SJSA1 (cell line): ENCODE measurements at places on chromosomes 16 and 17. TPM values are rescaled to one million over a fixed set of nuclear protein-coding genes. Genes with fewer than 3 reads are reported as not detected.
A peak's percentile ranks its signal among the peaks of the same experiment; 100 is the strongest.

The AHSP gene
- not detected in 2 replicates for total RNA-seq

The PNMT gene
- not detected in 2 replicates for total RNA-seq

The SERPINF2 gene
- not detected in 2 replicates for total RNA-seq

DNA sequence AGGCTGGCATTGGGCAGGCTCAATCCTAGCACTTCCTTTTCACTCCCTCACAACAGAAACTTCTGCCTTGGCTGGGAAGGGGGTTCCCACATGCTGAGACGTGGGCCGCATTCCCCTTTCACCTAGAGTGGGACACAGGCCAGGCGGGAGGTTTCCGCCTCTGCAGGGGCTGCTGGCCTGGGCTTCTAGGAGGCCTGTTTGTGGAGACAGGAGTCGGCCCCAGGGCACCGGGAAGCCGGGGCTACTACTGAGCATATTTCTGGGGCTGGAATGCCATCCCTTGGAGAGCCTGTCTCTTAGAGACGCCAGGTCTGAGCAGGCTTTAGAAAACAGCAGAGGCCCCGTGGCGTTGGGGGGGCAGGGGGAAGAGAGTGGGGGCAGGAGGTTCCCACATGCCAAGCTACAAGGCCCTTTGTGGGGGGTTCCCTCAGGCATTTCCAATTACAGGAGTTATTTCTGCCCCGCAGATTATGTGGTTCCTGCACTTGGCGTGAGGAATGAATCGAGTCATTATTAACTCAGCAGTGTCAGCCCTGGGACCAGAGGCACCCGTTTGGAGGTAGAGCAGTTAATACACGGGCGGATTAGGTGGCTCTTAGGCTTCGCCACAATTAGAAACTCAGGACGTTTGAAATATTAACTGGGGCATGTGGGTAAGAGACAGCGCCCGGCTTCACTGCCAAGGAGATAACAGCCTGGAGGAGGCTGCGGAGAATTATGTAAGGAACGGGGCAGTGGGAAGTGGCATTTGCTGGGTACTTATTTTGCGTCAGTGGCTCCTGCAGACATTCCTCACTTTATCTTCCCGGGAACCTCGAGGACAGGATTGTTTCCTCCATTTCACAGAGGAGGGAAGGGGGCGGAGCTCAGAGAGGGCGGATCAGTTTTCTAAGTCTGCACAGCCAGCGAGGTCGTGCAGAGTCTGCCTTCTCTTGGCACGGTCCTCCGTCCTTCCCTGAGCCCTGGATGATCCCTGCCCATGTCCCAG, 162.5 kb downstream of the MAF start:
- H3K4me1 ChIP-seq = no peaks in the 10 kb centered on the region
- no peaks in the 10 kb centered on the region for H3K27me3 ChIP-seq
- DNase-seq = no peak
- H3K27ac ChIP-seq = no peak overlapping the region
- no peaks in the 10 kb centered on the region for H3K36me3 ChIP-seq

- no peak for DNase-seq
- H3K4me3 ChIP-seq = no peak overlapping the region
- no peaks in the 10 kb centered on the region for H3K36me3 ChIP-seq
- H3K27me3 ChIP-seq = no peaks in the 10 kb centered on the region
Measured at GRCh38 chr16:35868630-35869029, 2409.2 kb downstream of the TP53TG3F start.

DNA sequence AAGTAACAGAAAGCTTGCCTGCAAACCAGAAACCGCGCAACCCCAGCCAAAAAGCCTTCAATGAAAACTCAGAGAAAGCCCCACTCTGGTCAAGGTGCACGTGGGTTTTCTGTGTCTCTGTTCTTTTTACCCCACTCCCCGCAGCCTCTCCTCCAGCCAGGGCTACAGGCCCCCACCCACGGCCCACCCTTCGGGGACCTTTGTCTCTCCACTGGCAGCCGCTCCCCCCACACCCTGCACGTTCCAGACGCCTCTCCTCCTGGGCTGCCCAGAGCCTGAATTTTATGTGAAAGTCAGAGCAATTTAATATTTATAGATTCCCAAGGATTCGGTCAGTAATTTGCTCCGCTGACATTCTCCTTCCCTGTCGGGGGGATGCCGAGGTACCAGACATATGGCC, 24.2 kb downstream of the MRM3 start:
- H3K27me3 ChIP-seq = no peaks in the 10 kb centered on the region
- H3K36me3 ChIP-seq = peaks cover 8% of the 10 kb centered on the region; the same call in 1 of the 2 replicates
- DNase-seq = no peak
- H3K27ac ChIP-seq = no peak overlapping the region
- H3K4me1 ChIP-seq = peaks cover 11% of the 10 kb centered on the region
- H3K4me3 ChIP-seq = no peak overlapping the region

GRCh38 chr16:47320546-47321310, 140.1 kb downstream of the ITFG1 start:
- H3K4me3 ChIP-seq = no peak overlapping the region
- DNase-seq = no peak
- H3K4me1 ChIP-seq = no peaks in the 10 kb centered on the region

- H3K36me3 ChIP-seq = no peaks in the 10 kb centered on the region
- H3K4me1 ChIP-seq = no peaks in the 10 kb centered on the region
- H3K27ac ChIP-seq = no peak overlapping the region
- no peaks in the 10 kb centered on the region for H3K27me3 ChIP-seq
- no peak overlapping the region for H3K4me3 ChIP-seq
Measured at GRCh38 chr17:33039874-33040273, 48.2 kb downstream of the SPACA3 start.

DNA sequence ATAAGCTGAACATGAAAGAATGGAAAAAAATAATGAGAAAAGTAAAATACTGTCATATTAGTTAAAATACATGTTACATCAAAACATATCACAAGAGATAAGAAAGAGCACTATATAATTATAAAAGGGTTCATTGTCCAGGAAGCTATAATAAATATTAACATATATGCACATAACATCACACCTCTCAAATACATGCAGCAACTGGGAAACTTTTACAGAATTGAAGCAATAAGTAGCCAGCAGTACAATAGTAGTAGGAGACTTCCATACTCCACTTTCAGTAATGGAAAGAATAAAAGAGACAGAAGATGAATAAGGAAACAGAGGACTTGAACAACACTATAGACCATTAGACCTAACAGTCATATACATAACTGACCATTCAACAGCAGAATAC, 90.4 kb downstream of the AHSP start:
- no peaks in the 10 kb centered on the region for H3K27me3 ChIP-seq
- no peak for DNase-seq
- H3K36me3 ChIP-seq = no peaks in the 10 kb centered on the region
- no peak overlapping the region for H3K27ac ChIP-seq

- H3K4me3 ChIP-seq = no peak overlapping the region
- DNase-seq = no peak
- H3K27ac ChIP-seq = no peak overlapping the region
- peaks cover 46% of the 10 kb centered on the region for H3K36me3 ChIP-seq
- no peaks in the 10 kb centered on the region for H3K27me3 ChIP-seq
Measured at GRCh38 chr16:3118846-3119245, 6.5 kb downstream of the ZNF205 start.

- H3K27ac ChIP-seq = no peak overlapping the region
- H3K27me3 ChIP-seq = no peaks in the 10 kb centered on the region
- no peak overlapping the region for H3K4me3 ChIP-seq
- DNase-seq = no peak
- peaks cover 90% of the 10 kb centered on the region for H3K36me3 ChIP-seq
- H3K4me1 ChIP-seq = peaks cover 5% of the 10 kb centered on the region
Measured at GRCh38 chr16:3771513-3771912, 54.2 kb upstream of the TRAP1 start.

DNA sequence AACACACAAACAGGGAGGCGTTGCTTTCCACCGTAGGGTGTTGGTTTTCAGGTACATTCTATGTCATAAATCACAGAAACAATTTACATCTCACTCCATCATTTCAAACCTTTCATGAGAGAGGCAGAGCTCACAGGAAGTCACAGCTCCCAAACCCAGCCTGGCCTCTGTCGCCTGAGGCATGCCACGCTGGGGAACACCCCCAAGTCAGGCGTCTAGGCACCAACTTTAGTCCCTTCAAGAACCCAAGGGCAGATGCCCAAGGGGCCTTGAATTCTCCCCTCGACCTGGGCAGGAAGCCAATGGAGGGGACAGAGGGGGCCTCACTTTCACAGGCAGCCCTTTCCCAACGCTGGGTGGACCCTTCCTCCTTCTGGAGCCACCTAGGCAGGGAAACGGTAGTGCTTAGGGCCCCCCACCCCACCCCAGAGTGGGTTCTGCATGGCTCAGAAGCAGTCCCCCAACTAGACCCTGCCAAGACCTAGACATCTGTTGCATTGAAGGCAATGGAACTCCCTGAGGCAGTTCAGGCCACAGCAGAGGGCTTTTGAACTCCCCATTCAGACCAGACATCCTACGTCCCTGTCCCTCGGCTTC, 10.6 kb downstream of the TBX4 start:
- DNase-seq = no peak
- H3K4me3 ChIP-seq = no peak overlapping the region
- peaks cover 4% of the 10 kb centered on the region; the same call in 1 of the 2 replicates for H3K4me1 ChIP-seq
- no peaks in the 10 kb centered on the region for H3K36me3 ChIP-seq
- H3K27ac ChIP-seq = no peak overlapping the region
- H3K27me3 ChIP-seq = peaks cover 7% of the 10 kb centered on the region; the same call in 1 of the 2 replicates

DNA sequence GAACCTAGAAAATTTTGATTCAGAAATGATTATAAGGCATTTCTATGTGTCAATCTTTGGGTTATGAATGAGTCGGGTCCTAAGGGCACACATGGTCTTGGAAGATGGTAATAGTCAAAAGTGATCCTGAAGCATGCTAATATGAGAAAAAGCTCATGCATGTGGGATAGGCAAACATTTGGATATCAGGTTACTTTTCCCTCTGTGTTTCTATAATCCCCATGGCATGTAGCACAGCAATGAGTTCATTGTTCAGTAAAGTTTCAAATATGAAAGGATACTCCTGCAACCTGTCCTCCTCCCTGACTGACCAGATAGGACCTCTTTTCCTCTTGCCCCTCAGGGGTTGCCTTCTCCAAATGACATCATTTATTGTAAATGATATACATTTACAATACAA, 249.9 kb upstream of the MON1B start:
- DNase-seq = no peak
- no peaks in the 10 kb centered on the region for H3K27me3 ChIP-seq
- no peaks in the 10 kb centered on the region for H3K4me1 ChIP-seq
- H3K36me3 ChIP-seq = no peaks in the 10 kb centered on the region

- no peaks in the 10 kb centered on the region for H3K27me3 ChIP-seq
- H3K4me3 ChIP-seq = no peak overlapping the region
- DNase-seq = no peak
- H3K4me1 ChIP-seq = no peaks in the 10 kb centered on the region
Measured at GRCh38 chr16:29126057-29126494, 141.2 kb downstream of the LAT start.

GRCh38 chr17:45013021-45013997, 38.1 kb downstream of the DCAKD start:
- DNase-seq = no peak
- H3K4me1 ChIP-seq = peaks cover 2% of the 10 kb centered on the region
- no peaks in the 10 kb centered on the region for H3K27me3 ChIP-seq
- H3K27ac ChIP-seq = no peak overlapping the region
- H3K4me3 ChIP-seq = no peak overlapping the region

GRCh38 chr17:5686074-5686635, 101.8 kb upstream of the NLRP1 start:
- DNase-seq = no peak
- no peak overlapping the region for H3K4me3 ChIP-seq
- H3K27me3 ChIP-seq = no peaks in the 10 kb centered on the region
- no peaks in the 10 kb centered on the region for H3K36me3 ChIP-seq

DNA sequence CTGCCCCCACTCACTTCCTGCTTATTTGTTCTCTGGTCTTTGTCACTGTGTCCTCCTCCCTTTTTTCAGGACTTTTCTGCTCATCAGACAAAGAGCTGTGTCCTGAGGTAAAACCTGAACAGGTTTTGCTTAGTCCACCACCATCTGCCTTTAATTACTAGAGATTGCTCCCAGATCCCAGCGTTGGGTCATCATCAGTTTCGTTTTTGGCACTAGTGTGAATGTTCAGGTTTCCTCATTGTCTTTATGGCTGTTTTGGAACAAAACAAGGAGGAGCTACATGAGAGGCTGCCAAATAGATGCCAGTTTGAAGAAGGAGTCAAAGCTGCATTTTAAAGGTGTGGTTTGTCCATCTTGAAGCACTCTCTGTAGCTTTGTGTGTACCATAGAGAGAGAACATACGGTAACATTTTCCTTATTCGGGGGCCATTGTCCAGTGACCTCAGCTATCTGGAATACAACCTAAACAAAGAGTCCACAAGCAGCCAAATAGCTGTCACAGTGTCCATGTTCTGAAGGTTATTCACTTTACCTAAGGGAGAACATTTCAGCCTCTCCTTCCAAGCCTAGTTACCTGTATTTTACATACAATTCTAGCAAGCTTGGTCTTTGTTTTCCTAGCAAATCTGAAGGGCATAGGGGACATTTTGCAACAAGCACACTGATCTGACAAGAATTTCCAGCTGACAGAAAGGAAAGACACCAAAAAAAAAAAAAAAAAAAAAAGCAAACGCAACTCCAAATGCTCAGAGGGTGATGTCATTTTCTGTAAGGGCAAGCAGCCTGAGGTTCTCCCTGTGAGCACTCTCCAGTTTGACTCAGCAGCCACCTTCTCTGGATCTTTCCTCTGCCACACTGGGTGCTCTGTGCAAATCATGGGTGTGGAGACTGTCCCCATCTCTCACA, 196.1 kb downstream of the NTN1 start:
- DNase-seq = peak; percentile 79
- peak overlapping the region; percentile 9; the same call in 1 of the 2 replicates for H3K4me3 ChIP-seq
- no peaks in the 10 kb centered on the region for H3K27me3 ChIP-seq
- no peaks in the 10 kb centered on the region for H3K36me3 ChIP-seq

DNA sequence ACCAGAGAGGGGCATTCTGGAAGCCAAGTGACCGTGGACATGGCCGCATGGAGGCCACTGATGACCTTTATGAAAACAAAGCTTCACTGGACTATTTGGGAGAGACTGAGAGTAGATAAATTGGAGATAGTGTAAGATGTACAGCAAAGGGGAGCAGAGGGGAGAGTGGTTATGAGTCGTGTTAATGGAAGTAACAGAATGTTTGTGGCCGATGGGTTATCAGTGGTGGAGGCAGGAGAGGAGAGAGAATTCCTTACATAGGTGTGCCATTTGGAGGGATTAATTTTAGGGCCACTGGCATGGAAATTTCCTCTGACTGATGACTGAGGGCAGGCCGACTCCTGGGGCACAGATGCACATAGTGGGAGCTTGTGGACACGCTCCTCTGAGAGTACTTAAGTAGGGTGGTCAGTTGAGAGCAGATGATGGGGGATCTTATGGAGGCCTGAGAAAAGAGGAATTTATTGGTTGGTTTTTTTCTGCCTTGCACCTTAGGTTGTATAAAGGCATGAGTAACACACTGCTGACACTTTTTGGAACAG, 19.2 kb downstream of the PRPSAP2 start:
- H3K4me1 ChIP-seq = peaks cover 9% of the 10 kb centered on the region; the same call in 1 of the 2 replicates
- no peak overlapping the region for H3K4me3 ChIP-seq
- peaks cover 53% of the 10 kb centered on the region for H3K36me3 ChIP-seq
- no peaks in the 10 kb centered on the region for H3K27me3 ChIP-seq
- H3K27ac ChIP-seq = no peak overlapping the region
